Hindlimb muscle (tissue), 1 donor: ENCODE measurements at places on chromosomes 1 and 21.
A peak's percentile ranks its signal among the peaks of the same experiment; 100 is the strongest.

GRCh38 chr21:29938776-29939103 is 1.1 kb downstream of the GRIK1 start:
- no peak for DNase-seq

DNA sequence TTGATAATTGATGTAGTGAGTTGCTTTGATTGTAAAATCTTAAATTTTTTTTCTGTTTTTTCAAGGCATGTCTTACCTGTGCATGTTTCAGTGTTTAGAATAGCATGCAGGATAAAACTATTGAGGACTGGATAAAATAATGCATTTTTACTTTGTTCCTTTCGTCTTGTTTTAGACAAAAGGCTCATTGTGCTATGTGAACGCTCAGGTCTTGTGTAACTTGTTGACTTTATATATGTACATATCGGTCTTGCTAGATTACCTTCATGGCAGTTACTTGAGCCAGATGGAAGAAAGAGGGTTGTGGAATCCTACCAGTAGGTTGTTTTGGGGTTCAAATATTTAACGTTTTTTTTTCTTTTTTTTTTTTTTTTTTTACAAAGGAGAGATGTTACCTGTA is 7.0 kb downstream of the NFIA start:
- DNase-seq, result no peak

GRCh38 chr21:33268393-33268736 is 2.2 kb downstream of the IL10RB start:
- DNase-seq, result no peak

GRCh38 chr1:226666692-226667091 is 72.4 kb downstream of the ITPKB start:
- DNase-seq, result no peak

DNA sequence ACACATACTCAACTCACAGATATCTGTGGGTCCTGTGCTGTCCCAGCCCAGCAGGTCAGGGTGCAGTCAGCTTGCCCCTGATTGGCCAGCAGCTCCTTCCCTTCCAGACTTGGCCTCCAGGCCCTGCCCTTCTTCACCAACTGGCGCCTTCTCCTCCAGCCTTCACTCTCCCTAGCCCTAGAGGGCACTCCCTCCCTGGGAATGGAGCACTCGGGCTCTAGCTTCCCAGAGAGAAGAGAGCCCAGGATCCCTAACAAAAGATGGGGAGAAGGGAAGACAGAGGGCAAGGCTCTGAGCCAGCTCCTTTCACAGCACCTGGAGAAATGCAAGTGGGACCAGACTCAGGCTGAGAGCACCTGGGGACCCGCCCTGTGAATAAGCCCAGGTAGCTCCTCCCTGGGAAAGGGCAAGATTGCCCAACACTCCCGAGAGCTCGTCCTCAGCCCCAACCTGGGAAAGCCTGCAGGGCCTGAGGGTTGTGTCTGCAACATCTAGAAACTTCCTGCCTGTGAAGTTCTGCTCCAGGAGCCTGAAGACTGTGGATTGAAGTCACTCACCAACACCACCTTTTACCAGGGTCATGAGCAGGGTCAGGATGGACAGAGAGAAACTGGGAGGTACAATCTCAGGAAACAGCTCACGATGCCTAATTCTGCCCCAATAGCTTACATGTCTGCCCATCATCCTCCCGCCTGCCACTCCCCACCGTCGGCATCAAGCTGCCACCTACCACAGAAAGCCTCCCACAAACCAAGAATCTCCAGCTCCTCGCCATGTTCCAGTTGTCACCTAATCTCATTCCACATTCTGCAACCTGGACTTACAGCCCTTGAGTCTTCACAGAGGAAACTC is at the start of gene PGLYRP4:
TSS of gene PGLYRP4 (minus strand) at position 331 of the 852 bp plus-strand sequence. CDS start 909 bp downstream, outside the sequence.
- no peak for DNase-seq

- DNase-seq, result no peak
These were observed 154.8 kb downstream of the TRABD2B start for GRCh38 chr1:47842228-47842919.

- DNase-seq, result no peak
These were observed 795 bp upstream of the AHDC1 start for GRCh38 chr1:27604579-27605299.

DNA sequence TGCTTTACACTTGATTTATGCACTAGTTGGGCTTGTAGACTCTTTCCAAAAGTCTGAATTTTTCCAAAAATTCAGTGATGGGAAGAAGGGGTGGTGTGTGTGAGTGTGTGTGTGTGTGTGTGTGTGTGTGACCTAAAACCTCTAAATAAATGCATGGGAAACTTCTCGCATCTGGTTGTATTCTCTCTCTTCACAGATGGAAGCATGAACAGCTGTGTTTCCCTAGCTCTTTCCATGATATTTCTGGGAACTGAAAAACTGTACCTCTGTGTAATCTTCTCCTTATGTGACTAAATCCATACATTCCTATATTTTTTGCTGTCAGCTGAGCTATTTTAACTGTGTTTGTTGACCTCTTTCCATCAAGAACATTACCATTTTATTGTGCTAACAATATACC is 26.2 kb upstream of the CYYR1 start:
- DNase-seq, result peak; percentile 61

DNA sequence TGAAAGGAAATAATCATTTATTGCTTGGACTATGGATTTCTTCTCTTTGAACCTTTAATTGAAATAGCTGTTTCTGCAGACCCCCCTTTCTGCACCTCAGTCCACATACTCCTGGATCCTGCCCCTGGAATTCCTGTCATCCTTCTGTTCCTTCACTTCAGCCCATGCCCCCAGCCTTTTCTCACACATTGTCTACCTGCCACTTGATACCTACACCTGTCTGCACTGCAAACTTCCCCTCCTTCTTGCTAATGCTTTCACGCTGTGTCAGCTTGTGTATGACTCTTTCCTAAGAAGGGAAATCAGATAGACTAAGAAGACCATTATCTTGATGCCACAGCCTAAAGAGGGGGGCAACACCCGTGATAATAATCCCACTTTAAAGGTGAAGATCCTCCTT is 80.3 kb upstream of the EXO1 start:
- no peak for DNase-seq

DNA sequence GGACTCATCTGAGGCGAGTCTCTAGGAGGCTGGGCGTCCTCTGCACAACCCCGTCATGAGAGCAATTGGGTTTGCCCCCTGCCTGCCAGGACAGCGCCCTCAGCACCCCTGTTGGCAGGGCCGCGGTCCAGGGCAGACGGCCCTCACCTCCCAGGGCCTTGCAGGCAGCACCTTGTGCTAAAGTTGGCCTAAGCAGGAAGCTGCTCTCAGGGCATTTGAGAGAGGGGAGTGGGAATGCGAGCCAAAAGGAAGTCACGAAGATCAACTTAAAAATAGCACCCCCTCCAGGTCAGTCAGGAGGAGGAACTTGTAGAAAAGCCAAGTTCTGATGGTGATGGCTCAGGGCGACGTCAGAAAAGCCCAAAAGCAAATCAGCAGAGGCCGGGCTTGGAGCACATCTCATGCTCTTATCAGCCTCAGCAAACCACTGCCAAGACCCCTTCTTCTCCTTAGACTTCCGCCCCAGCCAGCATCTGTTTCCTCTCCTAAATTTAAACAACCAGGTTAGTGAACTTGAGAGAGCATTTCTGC is 12.6 kb upstream of the ADORA3 start:
- no peak for DNase-seq

- no peak for DNase-seq
These were observed 252.4 kb upstream of the KAZN start for GRCh38 chr1:14345946-14346550.

DNA sequence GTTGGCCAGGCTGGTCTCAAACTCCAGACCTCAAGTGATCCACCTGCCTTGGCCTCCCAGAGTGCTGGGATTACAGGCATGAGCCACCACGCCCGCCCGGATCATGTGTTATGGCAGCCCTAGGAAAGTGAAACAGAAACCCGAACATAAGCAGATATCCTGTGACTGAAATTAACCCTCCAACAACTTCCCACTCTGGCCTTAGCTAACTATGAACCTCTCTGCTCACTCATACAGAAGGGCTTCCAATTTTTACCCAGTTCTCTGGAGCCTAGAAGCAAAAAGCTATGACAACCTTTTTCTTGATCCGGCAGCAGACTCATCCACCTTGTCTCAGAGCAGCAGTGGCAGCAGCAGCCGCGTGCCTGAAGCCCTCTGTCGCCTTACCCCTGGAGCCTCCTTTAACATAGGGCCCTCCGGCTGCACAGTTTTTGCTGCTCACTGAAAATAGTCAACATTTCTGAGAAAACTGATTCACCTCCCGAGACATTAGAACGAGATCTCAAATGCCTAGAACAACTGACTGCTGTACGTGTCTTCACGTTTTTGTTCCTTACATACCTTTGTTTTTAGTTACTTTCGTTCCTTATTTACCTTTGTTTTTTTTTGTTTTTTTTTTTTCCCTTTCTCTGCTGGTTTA is 9.3 kb downstream of the CBR1 start:
- DNase-seq, result no peak

DNA sequence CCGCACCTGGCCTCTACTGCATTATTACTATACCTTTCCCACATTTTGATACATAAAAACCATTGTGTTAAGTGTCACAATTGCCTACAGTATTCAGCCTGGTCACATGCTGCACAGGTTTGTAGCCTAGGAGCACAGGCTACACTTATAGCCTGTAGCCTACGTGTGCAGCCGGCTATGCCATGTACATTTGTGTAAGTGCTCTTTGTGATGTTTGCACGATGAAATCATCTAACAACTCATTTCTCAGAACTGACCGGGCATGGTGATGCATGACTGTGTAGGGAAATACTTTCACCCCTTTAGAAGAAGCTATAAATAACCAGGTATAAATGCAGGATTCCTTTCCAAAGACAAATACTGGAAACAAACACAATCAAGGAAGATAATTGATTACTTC is 12.1 kb downstream of the ERG start:
- DNase-seq, result no peak

GRCh38 chr1:32884726-32885125 is 1.6 kb upstream of the HPCA start:
- no peak for DNase-seq

DNA sequence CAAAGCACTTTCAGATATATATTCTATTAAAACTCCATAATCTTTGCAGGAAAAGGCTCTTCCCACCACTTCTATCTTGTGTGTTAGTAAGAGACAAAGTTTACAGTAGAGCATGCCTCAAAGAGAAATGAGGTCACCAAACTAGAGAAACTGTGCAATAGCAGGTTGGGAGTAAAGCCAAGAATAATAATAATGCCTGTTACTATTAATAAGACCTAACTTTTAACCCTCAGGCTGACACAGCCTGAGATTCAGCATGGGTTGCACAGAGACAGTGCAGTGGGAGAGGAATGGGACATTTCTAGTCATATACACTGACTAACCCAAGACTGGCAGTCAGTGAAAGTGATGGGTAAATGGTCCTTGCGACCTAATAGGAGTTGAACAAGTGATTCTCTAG is 320.2 kb upstream of the NFIA start:
- DNase-seq, result no peak

GRCh38 chr1:157691285-157691920 is 9.2 kb downstream of the FCRL3 start:
- no peak for DNase-seq

- no peak for DNase-seq
These were observed 25.4 kb upstream of the WDR26 start for GRCh38 chr1:224459966-224460365.

DNA sequence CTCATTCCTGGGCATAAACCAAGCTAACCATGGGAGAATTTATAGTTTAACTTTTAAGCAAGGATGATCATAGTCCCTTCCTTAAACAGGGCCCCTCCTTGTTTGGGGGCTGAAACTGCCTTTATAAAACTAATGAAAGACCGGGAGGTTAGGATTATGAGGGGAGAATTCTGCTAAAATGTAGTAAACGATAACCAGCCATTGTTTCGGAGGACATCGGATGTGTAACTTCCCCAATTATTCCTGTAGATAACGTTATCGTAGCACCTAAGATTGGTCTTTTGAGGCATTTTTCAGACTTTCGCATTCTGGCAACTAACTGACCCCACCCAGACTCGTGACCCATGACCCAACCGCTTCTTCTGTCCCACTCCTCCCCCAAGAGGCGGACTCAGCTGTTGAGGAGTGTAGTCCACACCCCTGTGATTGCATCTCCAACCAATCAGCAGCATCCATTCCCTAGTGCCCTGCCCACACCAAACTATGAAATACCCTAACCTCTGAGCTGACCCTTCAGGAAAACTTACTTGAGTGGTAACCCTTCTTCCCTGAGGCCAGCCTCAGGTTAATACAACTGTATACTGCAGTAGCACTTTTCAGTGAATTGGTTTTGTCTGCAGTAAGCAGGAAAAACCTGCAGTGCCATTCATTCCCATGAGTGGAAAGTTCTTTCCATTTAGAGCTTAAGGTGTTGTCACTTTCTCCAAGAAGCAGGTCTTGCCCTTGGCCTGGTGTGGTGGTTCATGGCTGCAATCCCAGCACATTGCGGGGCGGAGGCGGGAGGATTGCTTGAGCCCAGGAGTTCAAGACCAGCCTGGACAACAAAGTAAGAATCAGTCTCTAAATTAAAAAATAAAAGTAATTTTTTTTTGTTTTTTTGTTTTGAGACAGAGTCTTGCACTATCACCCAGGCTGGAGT is 823 bp upstream of the SYF2 start:
- DNase-seq, result peak; percentile 75

DNA sequence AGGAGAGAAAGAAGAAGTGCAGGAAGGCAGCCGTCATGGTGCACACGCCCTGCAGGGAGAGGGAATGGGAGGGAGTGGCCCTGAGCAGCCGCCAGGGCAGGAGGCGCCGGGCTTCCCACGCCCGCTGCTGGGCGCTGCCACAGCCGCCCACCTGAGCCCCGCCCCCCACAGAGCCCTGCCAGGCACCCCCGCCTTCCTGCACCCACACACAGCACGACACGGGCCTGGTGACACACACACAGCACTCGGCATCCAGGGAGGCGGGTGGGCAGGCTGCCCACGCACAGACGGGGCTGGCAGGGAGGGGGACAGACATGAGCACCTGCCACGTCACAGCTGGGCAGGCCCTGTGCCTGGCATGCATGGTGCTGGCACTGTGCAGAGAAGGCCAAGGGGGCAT is 27.5 kb downstream of the ADGRB2 start:
- DNase-seq, result no peak

DNA sequence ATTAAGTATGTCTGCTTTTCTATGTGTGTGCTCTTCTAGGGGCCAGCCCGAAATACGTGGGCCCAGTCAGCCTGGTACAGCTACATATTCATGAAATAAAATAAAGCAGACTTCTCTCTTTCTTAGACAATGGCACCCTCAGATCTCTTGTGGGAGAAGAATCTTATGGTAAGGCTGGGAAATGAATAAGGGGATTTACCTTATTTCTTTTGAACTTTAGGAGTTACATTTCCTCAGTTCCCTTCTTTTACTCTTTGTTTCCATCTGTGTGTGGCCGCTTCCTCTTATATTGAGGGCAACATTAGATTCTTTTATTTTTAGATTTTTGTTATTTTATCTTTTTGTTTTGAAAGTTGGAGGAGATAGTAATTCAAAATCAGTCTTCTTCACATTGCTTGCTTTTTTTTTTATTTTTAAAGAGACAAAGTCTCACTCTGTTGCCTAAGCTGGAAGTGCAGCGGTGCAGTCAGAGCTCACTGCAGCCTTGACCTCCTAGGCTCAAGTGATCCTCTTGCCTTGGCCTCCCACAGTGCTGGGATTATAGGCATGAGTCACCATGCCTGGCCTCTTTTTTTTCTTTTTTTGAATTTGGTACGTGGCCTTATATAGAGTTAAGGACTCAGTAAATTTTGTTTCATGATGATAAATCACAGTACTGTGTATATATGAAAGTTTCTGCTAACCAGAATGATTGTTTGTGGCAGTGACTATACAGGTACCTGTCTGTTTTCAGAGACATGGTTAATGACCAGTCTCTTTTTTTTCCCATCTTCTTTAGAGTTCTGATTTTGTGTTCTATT is 9.1 kb downstream of the LAMC1 start:
- no peak for DNase-seq

GRCh38 chr1:100995198-100995988 is 30.2 kb downstream of the DPH5 start:
- DNase-seq, result no peak

GRCh38 chr1:188723332-188724020 is 1754.2 kb downstream of the BRINP3 start:
- DNase-seq, result no peak
